AG04449 (cell line): ENCODE measurements at places on chromosomes 12 and 14.

DNA sequence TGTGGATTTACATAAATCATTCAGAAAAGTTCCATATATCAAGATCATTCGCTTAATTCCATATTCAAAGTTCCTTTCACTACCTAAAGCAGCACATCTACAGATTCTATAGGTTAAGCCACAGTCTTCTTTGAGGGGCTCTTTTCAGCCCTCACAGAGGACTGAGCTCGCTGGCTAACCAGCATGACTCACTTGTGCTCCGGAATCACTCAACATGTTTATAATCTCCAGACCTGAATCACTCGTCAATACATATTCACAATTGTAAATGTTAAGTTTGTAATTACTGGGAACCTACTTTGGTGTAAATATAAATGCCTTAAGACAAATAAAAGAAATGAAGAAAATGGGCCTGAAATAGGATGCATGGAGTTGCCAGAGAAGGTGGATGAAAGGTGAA is 315.7 kb downstream of the TMEM132D start:
- no peak for DNase-seq

GRCh38 chr12:93925585-93926205 is 222.7 kb upstream of the PLXNC1 start:
- DNase-seq: no peak

- no peak for DNase-seq
Observed at GRCh38 chr12:50276912-50277671, 6.2 kb downstream of the LIMA1 start.

DNA sequence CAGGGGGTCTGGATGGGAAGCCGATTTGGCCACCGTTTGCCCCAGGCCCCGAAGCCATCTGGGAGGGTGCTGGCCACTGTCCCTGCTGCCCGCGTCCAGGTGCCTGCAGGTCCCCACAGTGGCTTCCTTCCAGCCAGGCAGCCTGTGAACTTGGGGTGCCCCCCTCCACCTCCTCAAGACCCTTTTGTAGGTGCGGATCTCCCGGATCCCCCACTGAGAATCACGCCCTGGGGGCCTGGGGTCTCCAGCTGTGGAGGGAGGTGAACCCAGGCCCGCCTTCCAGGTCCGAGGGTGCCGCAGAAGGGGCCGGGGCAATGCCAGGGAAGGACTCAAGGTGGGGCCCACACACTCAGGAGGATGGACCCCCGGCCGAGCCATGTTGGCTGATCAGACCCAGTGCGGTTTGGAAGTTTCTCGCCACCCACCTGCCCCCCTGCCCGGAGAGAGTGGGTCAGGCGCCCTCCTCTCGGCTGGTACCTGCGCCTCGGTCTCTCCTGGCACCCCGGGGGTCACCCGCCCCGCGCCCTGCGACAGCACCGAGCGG is 1.7 kb downstream of the MMP17 start:
- DNase-seq: no peak

DNA sequence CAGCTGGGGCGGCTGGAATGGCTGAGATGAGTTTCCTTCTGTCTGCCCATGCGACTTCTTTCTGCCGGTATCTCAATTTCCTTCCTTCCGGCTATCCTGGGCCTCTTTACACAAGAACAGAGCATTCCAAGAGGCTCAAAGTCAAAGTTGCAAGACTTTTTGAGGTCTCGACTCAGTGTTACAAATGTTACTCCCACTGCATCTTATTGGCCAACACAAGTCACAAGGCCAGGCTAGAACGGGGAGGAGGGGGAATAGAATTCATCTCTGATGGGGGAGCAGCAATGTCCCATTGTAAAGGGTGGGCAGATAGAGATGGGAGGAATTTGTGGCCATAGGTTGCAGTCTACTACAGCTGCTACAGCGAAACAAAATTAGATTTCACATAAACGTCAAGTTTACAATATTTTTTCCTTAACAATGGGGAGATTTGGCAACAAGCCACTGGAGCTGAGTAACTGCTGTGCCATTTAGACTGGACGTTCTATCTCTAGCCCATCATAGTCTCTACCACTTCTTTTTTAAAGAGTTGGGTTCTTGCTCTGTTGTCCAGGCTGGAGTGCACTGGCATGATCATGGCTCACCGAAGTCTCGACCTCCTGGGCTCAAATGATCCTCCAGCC is 9.5 kb upstream of the NYNRIN start:
- DNase-seq: no peak

GRCh38 chr12:121858662-121859572 is at the start of gene HPD:
TSS of gene HPD (minus strand) at chr12:121858859. CDS start at chr12:121858823, 36 bp downstream.
- DNase-seq: no peak

DNA sequence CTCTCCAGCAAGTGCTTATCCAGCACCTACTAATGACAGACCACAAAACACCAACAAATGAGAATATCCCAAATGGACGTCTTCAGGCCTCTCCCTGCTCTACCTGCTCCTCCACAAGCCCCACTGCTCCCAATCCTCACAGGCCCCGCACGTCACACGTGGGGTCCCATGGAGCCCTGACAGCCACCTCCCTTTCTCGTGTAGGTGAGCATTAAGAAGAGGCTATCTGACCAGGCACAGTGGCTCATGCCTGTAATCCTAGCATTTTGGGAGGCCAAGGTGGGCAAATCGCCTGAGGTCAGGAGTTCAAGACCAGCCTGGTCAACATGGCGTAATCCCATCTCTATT is 5.4 kb downstream of the RIMBP2 start:
- DNase-seq: no peak

DNA sequence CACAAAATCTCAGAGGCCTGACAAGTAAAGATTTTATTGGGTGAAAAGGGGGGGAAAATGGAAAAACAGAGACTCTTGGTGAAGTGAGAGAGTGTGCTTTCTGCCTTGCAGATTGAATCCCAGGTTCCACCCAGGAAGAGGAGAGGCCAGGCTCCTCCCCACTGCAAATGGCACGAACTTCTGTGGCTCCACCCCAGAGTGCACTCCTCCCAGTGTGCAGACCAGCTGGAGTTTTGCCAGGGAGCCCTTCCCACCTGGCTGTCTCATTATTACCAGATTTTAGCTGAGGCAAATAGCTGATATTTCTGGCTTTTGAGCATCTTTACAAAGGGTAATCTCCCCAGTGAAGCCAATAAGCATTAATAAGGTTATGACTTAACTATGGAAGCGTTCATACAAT is 51.9 kb downstream of the TESPA1 start:
- no peak for DNase-seq

GRCh38 chr12:110424237-110424636 is 20.7 kb upstream of the ANAPC7 start:
- no peak for DNase-seq

DNA sequence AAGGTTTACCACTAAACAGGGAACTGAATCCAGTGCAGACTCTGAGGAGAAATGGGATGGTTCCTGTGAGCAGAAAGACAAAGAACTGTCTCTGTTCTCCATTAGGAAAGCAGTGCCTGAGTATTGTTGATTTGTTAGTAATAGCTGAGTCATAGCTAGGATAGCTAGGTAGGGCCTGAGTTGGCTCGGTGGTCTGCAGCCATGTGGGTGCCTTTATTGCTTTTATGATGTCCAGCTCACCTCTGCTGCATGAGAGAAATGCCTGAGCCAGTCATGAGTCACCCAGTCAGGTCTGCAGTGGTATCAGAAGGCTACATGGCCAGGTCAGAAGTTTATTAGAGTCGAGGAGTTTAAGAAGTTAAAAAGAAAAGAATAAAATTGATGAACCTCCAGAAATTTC is 24.2 kb downstream of the TRHDE start:
- DNase-seq: no peak

- no peak for DNase-seq
Observed at GRCh38 chr12:40232602-40233001, 7.8 kb downstream of the LRRK2 start.

- no peak for DNase-seq
Observed at GRCh38 chr12:18483698-18484325, 222.5 kb downstream of the PIK3C2G start.

- no peak for DNase-seq
Observed at GRCh38 chr12:66502911-66503310, 176.0 kb downstream of the GRIP1 start.

DNA sequence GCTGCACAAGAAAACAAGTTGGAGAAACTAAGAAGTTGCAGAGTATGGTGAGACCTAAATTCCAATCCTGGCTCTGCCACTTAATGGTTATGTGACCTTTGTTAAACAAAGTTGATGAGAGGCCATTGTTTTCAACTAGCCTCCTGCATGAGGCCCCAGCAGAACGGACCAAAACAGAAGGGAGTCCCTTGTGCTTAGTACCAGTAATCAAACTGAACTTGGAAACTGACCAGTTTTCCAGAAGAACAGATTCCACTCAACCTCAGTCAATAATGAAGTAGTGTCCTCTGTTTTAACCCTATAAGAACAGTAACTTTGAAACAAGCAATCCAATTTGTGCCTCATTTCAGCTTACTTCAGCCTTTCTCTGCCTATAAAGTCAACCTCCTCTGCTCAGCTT is 69.9 kb downstream of the C12orf56 start:
- no peak for DNase-seq

DNA sequence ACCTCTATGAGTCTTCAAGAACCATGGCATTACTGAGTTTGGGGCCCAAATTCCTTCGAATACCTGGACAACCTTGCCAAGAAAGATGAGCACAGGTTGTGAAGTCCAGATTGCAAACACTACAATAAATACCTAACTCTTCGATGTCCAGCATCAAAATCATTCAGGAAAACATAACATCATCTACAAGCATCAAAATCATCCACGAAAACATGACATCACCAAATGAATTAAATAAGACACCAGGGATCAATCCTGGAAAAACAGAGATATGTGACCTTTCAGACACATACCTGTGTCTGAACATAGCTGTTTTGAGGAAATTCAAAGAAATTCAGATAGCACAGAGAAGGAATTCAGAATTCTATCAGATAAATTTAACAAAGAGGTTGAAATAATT is 262.0 kb upstream of the KITLG start:
- DNase-seq: no peak

DNA sequence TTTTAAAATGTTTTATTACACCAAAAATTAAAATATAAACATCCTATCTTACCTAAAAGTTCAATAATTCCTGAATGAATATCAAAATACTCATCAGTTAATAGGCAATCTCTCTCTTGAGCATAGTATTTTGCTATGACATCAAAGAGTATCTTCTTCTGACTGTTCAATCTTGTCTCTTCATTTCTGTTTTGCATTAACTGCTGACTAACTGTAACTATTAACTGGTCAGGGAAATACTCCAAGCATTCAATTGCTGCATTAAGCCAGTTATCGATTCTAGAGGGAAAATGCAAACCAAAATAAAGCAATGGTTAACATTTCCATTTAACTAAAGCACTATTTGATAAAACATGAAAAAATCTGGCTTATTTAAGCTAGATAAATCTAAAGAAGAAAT is 13.4 kb downstream of the DEPDC4 start:
- DNase-seq: no peak

GRCh38 chr12:121443911-121444841 is 44.3 kb downstream of the RNF34 start:
- DNase-seq: no peak

DNA sequence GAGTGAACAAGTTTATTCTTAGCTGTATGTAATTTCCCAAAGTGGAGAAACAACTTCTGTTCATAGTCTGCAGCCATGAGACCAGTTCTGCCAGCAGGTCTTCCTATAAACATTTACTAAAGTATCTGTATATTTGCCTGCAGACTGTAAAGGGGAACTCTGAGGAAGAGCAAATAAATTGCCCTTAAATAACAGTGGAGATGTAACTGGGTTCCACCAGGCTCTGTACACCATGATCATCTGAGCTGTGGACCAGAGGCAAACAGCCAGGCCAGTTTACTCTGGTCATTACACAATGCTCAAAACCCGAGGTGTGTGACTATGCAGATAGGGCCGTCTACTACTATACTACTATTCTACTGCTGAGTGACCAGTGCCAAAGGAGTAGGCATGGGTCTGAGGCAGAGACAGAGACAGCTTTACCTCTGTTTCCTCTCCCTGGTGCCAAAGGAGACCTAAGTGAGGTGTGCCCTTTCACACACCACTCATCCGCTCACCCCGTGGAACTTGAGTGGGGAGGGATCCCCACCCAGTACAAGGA is 21.1 kb upstream of the CERS5 start:
- DNase-seq: no peak

- no peak for DNase-seq
Observed at GRCh38 chr12:25659621-25660020, 106.5 kb upstream of the LMNTD1 start.

DNA sequence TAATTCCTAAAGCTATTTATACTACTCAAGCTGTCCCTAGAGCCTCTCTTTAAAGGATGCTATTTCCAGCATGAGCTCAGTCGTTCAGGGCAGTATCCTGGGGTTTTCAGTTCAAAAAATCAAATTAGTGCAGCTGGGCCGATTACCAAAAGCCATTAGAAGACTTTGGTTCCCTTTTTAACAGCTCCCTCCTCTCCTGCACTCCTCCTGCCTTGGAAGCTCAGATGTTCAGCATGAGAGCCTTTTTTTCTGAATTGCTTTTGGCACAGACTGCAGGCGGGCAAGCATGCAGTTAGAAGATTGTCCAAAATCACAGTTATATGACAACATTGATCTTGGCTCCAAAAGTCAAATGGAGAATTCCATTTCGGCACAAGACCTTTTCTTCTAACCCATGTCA is 179.6 kb downstream of the SLC35F4 start:
- DNase-seq: no peak

- peak; percentile 16 for DNase-seq
Observed at GRCh38 chr12:1297206-1297605, 297.2 kb downstream of the FBXL14 start.

- DNase-seq: no peak
Observed at GRCh38 chr14:44477953-44478352, 29.1 kb downstream of the FSCB start.

DNA sequence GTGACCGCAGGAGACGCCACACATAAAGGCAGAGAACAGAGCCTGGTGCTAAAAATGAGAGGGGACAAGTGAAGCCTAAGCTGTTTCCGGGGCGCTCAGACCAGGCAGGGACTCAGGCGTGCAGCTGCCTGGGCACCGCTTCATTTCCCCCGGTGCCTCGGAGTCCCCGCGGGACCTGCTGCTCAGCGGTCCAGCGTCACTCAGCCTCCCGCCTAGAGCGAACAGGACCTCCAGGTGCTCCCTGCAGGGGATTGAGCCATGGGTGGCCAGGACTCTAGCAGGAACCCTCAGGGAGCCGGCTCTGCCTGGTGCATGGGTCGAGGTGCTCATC is 31.0 kb downstream of the CCDC85C start:
- DNase-seq: no peak

DNA sequence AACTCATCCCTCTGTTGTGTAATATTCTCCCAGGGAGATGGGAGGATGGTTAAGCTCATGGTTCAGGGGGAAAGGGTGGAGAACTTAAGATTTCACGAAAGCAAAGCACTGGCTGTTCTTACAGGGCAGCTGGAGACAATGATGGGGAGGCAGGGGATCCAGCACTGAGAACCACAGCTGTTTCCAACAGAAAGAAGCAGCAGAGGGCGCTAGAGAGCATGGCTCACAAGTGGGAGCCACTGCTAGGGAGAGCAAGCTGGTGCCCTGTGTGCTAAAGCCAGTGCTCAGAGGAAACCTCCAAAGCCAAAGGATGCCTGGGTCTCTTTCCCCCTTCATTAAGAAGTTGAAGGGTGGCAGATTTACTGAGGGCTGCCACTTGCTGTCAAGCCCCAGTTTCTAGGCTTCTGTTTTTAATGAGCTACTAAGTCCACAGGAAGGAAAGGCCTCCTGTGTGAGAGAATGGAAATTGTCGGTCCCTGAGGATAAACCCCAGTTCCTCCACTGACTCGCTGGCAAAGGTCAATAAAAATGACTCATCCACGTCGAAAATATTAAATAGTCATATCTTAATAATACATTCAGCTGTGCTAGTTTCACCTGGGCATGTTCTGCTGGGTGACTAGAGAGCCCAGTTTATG is 199.7 kb downstream of the ANO2 start:
- no peak for DNase-seq
